Stomach (tissue), 19 donors: ENCODE measurements at places on chromosomes 11 and 22. TPM values are rescaled to one million over a fixed set of nuclear protein-coding genes. Genes with fewer than 3 reads are reported as not detected.

CAPN5 gene
- total RNA-seq: 78.8 TPM

OR51B2 gene
- total RNA-seq: 0.92 TPM

APOC3 gene
- not detected for total RNA-seq

APOBEC3H gene
- total RNA-seq: 7.8 TPM

GRCh38 chr11:19525276-19525675 is 187.4 kb upstream of the NAV2 start:
- no peaks in the 10 kb centered on the region for H3K27me3 ChIP-seq
- DNase-seq: no peak
- no peak overlapping the region for H3K27ac ChIP-seq
- H3K4me1 ChIP-seq: peaks cover under 1% of the 10 kb centered on the region
- no peak overlapping the region for H3K4me3 ChIP-seq

GRCh38 chr22:31681349-31682345 is 19.6 kb upstream of the PISD start:
- peaks cover 29% of the 10 kb centered on the region for H3K36me3 ChIP-seq
- no peak for DNase-seq
- H3K27ac ChIP-seq: peak overlapping the region; percentile 44
- no peaks in the 10 kb centered on the region for H3K27me3 ChIP-seq

GRCh38 chr11:71302911-71303310 is 50.5 kb upstream of the SHANK2 start:
- DNase-seq: no peak
- H3K4me3 ChIP-seq: no peak overlapping the region
- H3K4me1 ChIP-seq: peaks cover 13% of the 10 kb centered on the region
- no peaks in the 10 kb centered on the region for H3K36me3 ChIP-seq
- no peaks in the 10 kb centered on the region for H3K27me3 ChIP-seq
- no peak overlapping the region for H3K27ac ChIP-seq
